Right lobe of liver (tissue), 6 donors: ENCODE measurements at places on chromosomes 5 and 9. TPM values are rescaled to one million over a fixed set of nuclear protein-coding genes. Genes with fewer than 3 reads are reported as not detected.

SPINK1 gene
- 229 TPM for total RNA-seq

PCDHGB7 gene
- total RNA-seq = 3.7 TPM

C9orf153 gene
- total RNA-seq = 0.54 TPM

- DNase-seq = no peak
These were observed 269.5 kb downstream of the GABRB2 start for GRCh38 chr5:161277011-161277410.

DNA sequence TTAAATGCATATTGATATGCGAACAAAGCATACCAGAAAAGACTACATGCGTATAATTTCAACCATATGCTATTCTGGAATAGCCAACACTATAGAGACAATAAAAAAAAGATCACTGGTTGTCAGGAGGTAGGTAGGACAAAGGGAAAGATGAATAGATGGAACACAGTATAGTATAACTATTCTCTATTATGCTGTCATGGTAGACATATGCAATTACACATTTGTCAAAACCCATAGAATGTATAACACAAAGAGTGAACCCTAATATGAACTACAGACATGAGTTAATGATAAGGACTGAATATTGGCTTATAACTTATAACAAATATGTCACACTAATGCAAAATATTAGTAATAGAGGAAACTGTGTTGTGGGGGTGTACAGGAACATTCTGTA, 460.8 kb downstream of the TAF11L14 start:
- DNase-seq = no peak
